ENCODE measurements at places on chromosomes 7 and 10.

DNA sequence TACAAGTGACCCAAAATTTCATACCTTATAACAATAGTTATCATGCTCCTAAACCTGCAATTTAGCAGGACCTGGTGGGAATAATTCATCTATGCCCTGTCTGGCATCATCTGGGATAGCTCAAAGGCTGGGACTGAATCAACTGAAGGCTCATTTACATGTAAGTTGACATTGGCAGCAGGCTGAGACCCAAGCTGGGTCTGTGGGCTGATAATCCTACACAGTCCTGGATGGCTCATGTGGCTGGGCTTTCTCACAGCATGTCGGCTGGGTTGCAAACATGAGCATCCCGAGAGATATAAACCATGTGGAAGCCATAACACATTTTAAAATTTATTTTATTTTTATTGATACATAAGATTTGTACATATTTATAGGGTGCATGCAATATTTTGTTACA, 19.5 kb upstream of the ABCB5 start:
- DNase-seq: no peak

GRCh38 chr10:108911814-108912541, 1011.3 kb downstream of the XPNPEP1 start:
- DNase-seq: peak; percentile 74

DNA sequence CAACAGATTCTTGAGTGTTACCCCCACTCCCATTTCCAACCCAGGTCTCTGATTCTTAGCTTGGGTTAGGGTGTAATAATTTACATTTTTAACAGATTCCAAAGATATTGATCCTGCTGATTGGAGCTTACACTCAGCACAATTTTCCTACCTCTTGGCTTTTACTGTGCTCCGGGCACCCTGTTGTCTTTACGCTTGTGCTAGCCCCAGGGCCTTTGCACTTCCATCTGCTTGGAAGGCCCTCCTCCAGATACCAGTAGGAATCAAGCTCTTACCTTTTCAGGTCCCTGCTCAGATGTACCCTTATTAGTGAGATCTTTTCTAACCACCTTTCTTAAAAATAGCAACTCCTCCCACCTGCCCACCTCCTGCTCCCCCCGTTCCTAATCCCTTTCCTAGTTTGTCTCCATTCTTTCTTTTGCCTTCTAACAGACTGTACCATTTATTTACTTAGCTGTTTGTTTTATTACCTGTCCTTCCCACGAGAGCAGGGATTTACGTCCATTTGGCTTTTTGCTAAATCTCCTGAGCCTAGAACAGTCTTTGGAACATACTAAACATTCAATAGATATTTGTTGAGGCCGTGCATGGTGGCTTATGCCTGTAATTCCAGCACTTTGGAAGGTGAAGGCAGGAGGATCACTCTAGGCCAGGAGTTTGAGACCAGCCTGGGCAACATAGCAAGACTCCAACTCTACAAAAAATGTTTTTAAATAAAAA, 316.3 kb downstream of the PRPF18 start:
- no peak for DNase-seq

DNA sequence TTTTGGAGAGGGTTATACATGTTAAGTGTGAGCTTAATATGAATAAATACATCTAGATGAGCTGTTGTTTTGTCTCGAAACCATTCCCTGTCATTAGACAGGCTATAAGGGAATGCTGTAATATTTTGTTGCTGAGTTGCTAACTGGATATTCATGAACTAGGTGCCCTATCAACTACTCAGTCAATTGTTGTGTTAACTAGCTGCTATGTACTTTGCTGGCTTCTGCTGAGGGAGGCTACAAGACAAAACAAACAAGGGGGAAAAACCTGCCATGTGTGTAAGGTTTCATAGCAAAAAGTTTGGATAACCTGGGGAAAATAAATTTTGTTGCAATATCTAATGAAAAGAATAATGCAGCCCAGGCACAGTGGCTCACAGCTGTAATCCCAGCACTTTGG, 110.4 kb downstream of the CSTF2T start:
- no peak for DNase-seq

- no peak for DNase-seq
Measured at GRCh38 chr10:65816536-65816935, 1109.3 kb upstream of the LRRTM3 start.

DNA sequence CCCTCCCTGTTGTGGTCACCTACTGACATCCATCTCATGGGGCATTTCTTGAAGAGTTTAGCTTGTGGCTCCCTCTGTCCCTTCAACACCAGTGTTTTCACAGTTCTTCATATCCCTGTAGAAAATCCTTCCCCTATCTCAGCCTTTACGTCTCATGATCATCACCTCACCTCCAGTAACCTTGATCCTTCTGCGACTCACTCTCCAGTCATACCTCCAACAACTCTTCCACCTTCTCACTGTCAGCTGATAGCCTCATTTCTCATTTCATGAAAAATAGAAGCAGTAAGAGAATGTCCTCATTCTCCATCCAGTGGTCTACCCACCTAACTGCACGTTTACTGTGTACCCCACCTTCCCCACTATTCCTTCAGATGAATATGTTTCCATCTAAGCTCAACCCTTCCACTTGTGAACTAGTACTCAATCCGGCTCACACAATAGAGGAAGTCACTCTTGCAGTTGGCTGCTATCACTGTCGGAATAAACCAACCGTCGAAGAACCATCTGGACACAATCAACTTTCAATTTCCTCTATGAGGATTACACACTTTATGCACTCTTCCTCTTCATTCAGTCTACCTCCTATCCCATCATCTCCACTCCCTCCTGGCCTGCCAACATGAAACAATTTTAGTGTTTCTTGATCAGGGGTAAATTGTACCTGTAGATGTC, 256.0 kb downstream of the AHR start:
- no peak for DNase-seq

DNA sequence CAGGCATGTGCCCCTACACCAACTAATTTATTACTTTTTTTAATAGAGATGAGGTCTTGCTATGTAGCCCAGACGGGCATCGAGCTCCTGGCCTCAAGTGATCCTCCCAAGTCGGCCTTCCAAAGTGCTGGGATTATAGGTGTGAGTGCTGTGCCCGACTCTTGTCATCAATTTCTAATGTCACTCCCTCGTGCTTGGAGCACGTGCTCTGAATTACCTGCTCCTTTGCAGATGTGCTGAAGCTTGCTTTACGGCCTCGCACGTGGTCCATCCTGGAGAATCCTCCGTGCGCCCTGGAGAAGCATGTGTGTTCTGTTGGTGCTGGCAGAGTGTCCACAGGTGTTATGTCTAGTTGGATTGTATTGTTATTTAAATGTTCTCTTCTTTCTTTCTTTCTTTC, 11.8 kb upstream of the UBE3C start:
- DNase-seq: no peak

GRCh38 chr7:93921607-93922566, at the start of gene GNG11:
TSS of gene GNG11 (plus strand) at chr7:93921735. CDS start at chr7:93922138, 403 bp downstream.
- peak; percentile 86 for DNase-seq

DNA sequence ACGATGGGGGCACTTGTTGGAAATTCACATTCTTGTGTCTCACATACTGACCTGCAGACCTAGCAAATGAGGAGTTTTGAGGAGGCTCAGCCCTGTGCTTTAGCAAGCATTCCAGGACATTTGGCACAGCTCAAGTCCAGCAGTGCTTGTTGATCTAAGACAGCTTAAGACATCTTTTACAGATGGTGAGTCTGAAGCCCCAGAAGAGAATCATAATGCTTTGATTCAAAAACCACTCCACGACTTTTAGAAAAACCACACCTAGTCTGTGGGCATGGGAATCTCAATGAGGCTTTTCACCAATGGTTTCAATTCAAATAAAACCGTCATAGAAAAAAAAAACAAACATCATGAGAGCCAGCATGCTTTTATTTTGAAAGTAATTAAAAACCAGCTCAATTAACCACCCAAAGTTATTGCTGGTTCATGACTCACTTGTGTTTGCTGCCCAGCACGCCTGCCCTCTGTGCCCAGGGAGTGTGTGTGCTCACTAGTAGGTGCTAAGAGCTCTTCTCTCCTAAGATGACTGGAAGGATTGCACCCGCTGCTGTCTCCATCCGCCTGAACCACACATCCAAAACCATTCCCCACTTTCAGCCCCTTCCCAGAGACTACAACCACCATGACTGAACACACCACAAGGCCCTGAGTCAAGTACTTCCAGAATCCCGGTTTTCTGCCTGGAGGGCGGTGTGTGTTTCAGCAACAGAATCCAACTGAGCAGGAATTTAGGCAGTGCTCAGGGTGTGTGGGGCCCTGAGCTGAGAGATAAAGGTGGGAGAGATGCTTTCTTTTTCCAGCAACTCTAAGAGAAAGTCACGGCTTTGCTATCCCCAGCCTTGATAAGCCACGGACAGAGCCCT, 130.2 kb upstream of the ADAM12 start:
- DNase-seq: peak; percentile 24

- no peak for DNase-seq
Measured at GRCh38 chr7:129890090-129890489, 62.7 kb downstream of the UBE2H start.

DNA sequence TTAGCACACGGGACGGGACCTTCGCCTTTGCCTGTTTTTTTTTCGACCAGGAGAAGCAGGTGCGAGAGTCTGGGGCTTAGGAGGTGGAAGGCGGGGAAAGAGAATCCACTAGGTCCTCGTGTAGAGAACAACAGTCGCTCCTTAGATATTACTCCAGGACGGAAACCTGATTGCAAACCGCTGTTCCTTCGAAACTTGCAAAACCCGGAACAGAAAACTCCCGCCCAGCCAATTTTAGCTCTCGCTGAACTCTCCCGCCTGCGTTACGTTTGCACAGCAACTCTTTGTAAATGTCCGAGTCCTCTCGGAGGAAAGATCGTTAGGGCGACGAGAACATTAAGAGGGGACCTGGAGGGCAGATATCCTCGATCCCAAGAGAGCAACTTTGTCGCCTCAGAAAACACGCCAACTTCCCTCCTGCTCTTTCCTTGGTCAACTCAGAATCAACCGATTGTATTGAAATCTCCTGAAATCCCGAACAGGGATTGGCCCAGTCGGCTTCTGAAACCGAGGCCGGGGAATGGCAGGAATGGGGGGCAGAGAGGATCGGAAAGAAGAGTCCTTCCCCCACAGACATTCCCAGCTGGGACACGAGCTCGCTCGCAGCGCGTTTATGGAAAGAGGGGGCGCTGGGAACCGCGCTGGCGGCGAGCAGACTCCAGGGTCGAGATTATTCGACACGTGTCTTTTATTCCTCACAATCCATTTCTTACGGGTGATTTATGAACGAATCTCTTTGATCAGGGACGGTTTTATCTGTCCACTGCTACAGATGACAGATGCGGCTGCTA, 9.9 kb downstream of the TWIST1 start:
- peak; percentile 81 for DNase-seq

DNA sequence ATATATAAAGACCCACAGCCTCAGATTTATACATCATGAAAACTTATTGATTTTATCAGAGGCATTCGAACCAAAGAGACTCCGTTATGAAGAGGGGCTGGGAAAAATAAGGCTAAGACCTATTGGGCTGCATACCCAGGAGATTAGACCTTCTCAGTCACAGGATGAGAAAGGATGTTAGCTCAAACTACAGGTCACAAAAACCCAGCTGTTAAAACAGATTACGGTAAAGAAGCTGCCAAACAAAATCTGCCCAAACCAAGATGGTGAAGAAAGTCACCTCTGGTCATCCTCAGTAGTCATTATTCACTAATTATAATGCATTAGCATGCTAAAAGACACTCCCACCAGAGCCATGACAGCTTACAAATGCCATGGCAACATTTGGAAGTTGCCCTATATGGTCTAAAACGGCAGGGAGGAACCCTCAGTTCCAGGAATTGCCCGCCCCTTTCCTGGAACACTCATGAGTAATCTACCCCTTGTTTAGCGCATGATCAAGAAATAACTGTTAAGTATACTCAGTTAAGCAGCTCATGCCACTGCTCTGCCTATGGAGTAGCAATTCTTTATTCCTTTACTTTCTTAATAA, 362.5 kb upstream of the PCDH15 start:
- DNase-seq: no peak

DNA sequence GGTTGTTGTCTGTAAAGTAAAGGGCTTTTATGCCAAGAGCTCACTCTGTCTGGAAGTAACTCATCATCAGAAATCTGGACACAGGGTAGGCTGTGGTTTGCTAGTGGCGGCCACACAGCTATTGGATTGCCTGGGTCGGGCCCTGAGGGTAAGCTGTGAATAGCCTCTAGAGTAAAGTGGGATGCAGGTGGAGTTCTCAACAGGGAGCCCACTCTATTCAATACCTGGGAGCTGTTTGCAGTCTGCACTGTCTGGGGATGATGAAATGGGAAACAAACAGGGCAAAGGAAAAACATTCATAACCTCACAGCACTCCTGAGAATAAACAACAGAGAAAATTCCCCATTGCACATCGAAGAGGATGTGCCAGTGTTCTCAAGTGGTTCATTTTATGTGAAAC, 582.6 kb downstream of the CALN1 start:
- DNase-seq: no peak

DNA sequence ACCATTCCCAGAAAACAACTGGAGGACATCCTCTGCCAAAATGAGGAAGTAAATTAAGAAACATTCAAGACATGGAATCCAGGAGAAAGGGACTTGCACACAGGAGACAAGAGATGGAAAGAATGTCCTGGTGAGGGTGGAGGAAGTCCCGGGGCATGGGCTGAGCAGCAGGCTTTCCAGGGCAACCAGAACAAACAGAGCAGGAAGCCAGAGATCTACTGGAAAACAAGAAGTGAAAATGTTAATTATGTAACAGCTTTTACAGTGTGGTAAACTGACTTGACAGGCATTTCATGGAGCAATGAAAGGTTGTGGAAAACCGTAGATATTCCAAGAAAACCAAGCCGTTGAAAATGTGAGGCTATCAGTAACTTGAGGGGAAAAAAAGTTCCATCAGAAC, 55.2 kb upstream of the ZNF746 start:
- no peak for DNase-seq

GRCh38 chr10:31771331-31771831, 157.2 kb downstream of the ARHGAP12 start:
- no peak for DNase-seq

DNA sequence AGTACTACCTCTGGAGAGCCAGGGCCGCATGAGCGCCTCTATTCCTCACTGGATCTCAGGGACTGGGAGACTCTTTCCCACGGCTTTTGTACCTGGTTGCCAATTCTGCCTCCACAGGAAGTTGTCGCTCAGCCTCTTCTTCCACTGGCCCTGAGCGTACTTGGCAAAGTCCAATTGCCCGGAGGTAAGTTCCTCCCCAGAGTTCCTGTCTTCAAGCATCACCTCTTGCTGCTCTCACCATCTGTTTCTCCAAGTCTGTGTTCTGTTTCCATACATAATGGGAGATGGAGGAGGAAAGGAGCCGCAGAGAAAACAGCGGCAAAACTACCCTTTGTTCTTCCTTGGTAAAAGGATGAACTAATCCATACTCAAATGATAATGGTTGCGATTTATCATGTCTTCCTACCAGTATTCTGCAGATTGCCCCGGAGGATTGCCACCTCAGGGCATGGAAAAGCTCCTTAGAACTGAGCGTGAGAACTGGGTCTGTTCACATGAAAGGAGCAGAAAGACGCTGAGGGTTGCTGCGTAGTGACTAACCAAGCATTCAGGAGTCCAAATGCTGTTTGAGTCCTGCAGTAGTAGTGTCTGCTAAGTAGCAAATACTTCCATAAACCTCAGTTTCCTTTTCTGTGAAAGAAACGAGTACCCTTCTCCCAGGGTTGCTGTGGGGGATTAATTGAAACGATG, 170.2 kb upstream of the GLI3 start:
- no peak for DNase-seq

- DNase-seq: no peak
Measured at GRCh38 chr7:135970045-135970444, 7.1 kb downstream of the MTPN start.

GRCh38 chr7:100975371-100975821, 6.0 kb downstream of the MUC12 start:
- DNase-seq: no peak
